H9 (cell line): ENCODE measurements at places on chromosomes 7 and 10.

GRCh38 chr7:33422825-33423645 is 293.7 kb downstream of the BBS9 start:
- no peaks in the 10 kb centered on the region for H3K27me3 ChIP-seq
- no peak overlapping the region for H3K4me3 ChIP-seq
- peak; percentile 32 for DNase-seq
- H3K4me1 ChIP-seq: no peaks in the 10 kb centered on the region; the same call in 1 of the 2 replicates

GRCh38 chr7:102122026-102122425 is 164.6 kb upstream of the SH2B2 start:
- no peak for DNase-seq
- H3K27ac ChIP-seq: no peak overlapping the region
- no peaks in the 10 kb centered on the region for H3K4me1 ChIP-seq
- H3K36me3 ChIP-seq: peaks cover 31% of the 10 kb centered on the region
- no peaks in the 10 kb centered on the region for H3K27me3 ChIP-seq

DNA sequence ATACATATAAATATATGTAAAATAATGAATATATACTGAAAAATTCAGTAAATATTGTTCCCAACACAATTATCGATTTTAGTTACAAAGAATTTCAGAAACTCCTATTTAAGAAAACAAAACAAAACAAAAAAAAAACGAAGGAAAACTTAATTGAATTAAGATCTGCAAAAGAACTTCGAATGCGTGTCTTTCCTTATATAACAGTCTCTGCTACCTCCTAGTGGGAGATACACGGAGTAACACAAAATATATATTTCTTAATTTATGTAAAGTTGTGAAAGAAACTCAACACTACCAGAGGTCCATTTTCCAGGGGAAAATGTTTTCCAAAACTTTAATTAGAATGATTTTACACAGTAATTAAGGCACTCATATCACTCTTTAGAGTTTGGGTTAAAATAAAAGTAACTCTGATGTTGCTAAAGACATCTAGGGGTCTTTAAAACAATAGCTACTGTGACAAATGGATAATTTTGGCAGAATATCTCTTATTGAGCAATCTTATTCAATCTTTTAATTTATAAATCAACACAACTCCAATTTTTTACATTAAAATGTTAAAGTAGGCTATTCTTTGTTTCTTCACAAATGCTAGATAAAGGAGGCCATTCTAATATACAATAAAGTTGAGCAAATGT is 41.6 kb downstream of the NEBL start:
- no peak overlapping the region for H3K4me3 ChIP-seq
- no peaks in the 10 kb centered on the region for H3K4me1 ChIP-seq
- H3K27me3 ChIP-seq: no peaks in the 10 kb centered on the region
- no peak overlapping the region for H3K27ac ChIP-seq
- DNase-seq: no peak

- H3K4me3 ChIP-seq: no peak overlapping the region
- DNase-seq: no peak
- no peaks in the 10 kb centered on the region for H3K27me3 ChIP-seq
- H3K36me3 ChIP-seq: no peaks in the 10 kb centered on the region
- H3K4me1 ChIP-seq: no peaks in the 10 kb centered on the region; the same call in 1 of the 2 replicates
- H3K27ac ChIP-seq: no peak overlapping the region
These were observed 83.5 kb downstream of the ADK start for GRCh38 chr10:74234569-74234968.

DNA sequence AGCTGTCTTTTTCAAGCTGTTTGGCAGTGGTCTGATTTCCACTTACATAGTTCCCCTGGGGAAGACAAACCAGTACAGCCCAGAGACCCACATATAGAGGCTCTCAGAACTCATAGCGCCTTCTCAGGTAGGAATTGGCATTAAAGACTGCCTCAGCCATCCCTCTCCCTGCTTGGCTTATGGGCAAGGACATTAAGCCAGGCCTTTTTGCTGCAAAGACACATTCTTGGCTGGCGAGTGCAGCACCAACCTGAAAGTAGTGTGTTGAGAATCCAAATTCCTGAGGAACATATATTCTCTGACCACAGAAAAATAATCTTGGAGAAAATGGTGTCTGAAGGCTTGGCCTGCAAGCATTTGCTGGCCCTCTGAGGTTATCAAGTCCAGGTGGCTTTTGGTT is 39.2 kb upstream of the HPS1 start:
- H3K27me3 ChIP-seq: no peaks in the 10 kb centered on the region
- H3K27ac ChIP-seq: no peak overlapping the region
- H3K4me1 ChIP-seq: no peaks in the 10 kb centered on the region
- H3K36me3 ChIP-seq: no peaks in the 10 kb centered on the region
- no peak overlapping the region for H3K4me3 ChIP-seq

DNA sequence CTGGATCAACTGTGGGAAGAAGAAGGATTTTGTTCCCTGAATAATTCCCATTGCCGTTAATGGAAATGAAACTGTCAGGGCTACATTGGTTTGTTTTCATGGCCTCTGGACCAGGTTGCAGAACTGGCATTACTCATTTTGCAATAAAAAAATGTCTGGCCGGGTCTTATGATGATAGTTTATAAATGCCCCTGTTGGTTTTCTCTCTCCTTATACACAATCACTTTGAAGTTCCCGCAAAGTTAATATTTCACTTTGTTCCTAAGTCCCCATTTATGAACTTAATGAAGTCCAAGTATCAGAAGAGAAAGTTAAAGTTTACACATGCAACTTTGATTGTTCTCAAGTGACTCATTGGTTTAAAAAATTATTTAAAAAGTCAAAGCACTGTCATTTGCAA is 150.7 kb upstream of the PRR15 start:
- H3K4me3 ChIP-seq: no peak overlapping the region
- no peaks in the 10 kb centered on the region for H3K36me3 ChIP-seq
- no peaks in the 10 kb centered on the region for H3K27me3 ChIP-seq
- H3K27ac ChIP-seq: no peak overlapping the region

GRCh38 chr10:72218325-72218724 is 2.2 kb upstream of the ASCC1 start:
- 0 out of 2 replicates have a peak, but pooled peaks cover 2% of the 10 kb centered on the region for H3K4me1 ChIP-seq
- peaks cover 10% of the 10 kb centered on the region for H3K36me3 ChIP-seq
- no peaks in the 10 kb centered on the region for H3K27me3 ChIP-seq
- no peak overlapping the region; the same call in 1 of the 2 replicates for H3K4me3 ChIP-seq
- no peak for DNase-seq
